ENCODE measurements at places on chromosomes 7 and 10.

GRCh38 chr10:4652111-4653010 lies 173.6 kb upstream of the AKR1E2 start:
- DNase-seq = no peak

- no peak for DNase-seq
Observed at GRCh38 chr10:28544058-28544457, 11.1 kb downstream of the WAC start.

DNA sequence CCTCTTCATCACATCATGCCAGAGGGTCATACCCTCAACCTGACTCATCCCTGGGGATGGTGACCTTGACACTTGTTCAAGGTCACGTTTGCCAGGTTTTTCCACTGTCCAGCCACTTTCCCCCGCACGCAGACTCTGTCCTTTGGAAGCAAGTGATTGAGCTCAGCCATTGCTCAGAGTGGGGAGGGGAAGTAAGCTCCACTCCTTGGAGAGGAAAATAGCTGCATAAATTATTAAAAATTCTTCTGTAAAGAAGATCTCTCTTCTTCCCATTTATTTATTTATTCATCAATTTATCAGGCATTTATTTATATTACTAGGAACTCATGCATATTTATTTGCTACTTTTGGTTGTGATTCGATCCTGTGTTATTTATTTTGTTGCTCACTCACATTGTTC lies 88.0 kb downstream of the GLRX3 start:
- DNase-seq = no peak

DNA sequence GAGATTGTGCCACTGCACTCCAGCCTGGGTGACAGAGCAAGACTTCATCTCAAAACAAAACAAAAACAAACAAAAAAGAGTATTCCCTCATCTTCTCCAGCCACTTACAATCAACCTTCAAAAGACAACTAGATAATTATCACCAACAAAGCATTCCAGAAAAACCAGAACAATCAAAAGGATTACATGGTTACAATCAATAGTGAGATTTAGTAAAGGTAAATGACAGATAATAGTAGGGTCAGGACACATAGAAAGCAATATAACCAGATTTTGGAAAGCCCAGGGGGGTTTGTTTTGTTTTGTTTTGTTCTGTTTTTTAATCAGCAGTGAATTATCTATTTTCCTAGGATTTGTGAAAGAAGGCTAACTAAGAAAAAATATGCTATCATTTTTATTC lies 91.0 kb upstream of the PTN start:
- no peak for DNase-seq

DNA sequence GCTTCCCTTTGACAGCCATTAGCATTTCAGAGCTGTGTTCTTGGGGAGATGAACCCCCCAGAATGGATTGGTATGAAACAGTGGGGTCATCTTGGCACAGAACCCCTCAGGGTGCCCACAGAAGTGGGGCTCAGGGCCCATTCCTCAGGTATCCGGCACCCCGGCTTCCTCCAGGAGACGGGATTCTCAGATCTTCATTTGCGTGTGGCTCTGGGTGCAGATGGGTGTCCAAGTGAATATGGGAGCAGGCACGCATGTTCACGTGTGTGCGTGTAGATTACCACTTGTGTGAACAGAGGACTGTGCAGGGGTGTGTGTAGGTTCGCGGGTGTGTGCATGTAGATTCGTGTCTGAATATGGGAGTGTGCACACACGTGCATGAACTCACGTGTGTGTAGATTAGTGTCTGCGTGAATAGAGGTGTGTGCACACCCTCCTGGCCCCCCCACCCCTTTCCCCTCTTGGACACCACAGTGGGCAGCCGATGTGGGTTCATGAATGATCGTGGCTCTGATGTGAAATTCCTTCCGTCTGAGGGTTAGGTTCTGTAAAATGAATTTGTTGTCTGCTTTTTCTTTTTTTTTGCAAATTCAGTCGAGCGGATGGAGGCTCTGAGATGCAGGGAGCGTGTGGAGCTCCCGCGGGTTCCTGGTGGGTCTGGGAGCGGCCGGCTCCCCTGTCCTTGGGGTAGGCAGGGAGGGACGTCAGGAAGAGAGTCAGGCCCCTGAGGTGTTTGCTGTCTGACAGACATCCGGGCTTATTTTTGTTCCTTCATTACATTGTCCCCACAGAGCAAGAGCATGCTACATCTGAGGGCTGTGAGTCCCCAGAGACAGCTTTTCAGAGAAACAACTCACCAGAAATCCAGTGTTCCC lies 7.4 kb downstream of the ELFN1 start:
- DNase-seq = no peak

GRCh38 chr10:96687317-96688012 lies 32.8 kb downstream of the PIK3AP1 start:
- DNase-seq = no peak

DNA sequence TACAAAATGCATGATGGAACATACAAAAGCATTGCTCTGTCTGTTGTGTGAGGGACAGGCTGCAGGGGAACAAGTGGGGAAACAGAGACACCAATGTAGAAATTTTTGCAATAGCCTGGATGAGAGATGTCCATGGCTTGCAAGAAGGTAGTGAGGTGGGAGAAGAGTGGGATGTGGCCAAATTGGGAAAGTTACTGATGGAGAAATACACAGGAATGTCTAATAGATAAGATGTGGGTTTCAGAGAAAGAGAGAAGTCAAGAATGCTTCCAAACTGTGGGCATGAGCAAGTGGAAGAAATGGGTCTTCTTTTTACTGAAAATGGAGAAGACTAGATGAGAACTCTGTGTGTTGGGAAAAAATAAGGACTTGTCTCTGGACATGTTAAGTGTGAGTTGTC lies 592.7 kb downstream of the TNS3 start:
- no peak for DNase-seq

- no peak for DNase-seq
Observed at GRCh38 chr10:129532838-129533237, 65.8 kb downstream of the MGMT start.

GRCh38 chr10:15262036-15262713 lies 93.7 kb upstream of the NMT2 start:
- no peak for DNase-seq

GRCh38 chr10:69179089-69179742 lies 818 bp upstream of the SUPV3L1 start:
- DNase-seq = no peak

- no peak for DNase-seq
Observed at GRCh38 chr10:124649214-124649613, 95.0 kb downstream of the FAM53B start.

DNA sequence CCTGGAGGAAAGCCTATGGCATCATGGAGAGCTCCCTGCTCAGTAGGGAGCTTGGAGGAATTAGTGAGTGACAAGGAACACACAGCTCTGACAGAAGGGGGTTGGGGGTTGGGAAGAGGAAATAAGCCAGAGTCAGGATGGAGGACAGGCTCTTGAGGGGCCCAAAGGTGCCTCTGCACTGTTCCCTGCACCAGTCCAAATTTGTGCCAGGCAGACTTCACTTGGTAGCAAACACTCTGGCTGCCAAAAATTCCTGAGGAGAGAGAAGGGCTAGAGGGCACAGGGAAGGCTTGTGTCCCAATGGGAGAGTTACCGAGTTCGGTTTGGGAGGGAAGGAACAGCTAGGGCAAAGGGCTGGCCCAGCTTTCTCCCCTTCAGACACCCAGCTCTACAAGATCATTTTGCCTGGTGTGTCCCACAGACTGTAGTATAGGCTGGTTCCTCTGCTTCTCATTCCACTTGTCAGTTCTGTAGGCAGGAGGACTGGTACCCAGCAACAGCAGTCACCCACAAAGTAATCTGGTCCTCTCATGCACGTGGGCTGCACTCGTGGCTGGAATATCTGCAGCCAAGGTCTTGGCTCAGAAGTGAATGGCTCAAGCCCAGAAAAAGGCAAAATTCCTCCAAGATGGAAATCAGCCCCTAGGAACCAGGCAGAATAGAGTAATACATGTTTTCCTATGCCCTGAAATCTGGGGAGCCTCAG lies 8.0 kb upstream of the KCNIP2 start:
- DNase-seq = no peak

GRCh38 chr7:27616914-27617548 lies 45.7 kb downstream of the HIBADH start:
- no peak for DNase-seq

DNA sequence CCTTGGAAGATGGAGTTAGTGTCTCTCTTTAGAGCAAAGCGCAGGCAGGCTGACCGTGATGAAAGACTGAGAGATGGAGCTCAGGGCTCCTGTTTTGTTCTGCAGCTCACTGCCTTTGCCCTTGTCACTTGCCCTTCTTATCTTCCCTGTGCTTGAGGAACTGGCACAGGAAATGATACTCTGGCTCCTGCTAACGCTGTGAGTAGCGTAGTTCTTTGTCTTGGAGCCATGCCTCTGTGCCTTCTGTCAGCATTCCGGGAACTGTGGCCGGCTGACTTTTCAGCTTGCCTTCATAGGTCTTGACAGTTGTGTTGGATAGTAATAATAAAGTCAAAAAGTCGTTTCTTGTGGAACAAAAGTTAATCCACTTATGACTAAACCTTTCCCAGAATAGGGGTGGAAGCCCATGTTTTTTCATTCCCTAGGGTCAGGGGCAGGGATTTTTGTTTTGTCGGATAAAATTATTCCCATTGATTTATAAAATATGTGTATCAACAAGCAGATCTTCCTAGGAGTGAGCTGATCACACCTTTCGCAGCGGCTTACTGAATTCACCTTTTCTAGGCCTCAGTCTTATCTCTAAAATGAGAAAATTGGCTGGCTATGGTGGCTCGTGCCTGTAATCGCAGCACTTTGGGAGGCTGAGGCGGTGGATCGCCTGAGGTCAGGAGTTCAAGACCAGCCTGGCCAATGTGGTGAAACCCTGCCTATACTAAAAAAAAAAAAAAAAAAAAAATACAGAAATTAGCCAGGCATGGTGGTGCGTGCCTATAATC lies 16.6 kb upstream of the TMEM236 start:
- DNase-seq = no peak

- DNase-seq = no peak
Observed at GRCh38 chr10:3331690-3332230, 159.2 kb upstream of the PITRM1 start.

GRCh38 chr7:66768865-66769832 lies 28.6 kb downstream of the RABGEF1 start:
- no peak for DNase-seq

DNA sequence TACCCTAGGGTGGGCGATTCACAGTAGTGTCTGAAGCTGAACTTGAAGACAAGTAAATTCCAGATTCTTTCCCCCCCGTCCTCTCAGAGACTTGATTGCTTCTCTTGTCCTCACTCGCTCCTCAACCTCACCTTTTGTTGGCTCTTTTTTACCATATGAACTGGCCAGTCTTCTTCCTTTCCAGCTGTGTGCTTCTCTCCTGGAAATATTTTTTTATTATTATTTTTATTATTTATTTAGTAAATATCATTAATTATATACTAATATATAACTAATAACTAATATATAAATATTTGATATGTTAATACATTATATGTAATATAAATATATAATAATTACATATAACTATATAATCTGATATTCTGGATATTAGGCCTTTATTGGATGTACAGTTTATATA lies 484.3 kb downstream of the GALNT17 start:
- DNase-seq = no peak

GRCh38 chr7:121447911-121448300 lies 51.8 kb upstream of the FAM3C start:
- no peak for DNase-seq

- DNase-seq = no peak
Observed at GRCh38 chr7:155807789-155808548, 4.3 kb downstream of the SHH start.

DNA sequence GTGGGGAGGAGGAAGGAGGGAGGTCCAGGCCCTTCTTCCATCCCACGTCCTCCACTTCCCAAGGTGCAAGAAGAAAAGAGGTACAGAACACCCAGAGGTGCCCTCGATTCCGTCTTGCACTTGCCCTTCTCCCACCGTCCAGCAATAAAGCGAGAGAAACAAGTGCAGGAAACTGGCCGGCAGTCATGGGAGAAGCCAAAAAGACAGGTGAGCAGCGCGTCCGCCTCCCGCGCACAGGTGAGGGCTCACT lies 1.3 kb downstream of the C10orf95 start:
- DNase-seq = no peak

GRCh38 chr10:125982260-125982948 lies 86.0 kb downstream of the FANK1 start:
- DNase-seq = no peak

DNA sequence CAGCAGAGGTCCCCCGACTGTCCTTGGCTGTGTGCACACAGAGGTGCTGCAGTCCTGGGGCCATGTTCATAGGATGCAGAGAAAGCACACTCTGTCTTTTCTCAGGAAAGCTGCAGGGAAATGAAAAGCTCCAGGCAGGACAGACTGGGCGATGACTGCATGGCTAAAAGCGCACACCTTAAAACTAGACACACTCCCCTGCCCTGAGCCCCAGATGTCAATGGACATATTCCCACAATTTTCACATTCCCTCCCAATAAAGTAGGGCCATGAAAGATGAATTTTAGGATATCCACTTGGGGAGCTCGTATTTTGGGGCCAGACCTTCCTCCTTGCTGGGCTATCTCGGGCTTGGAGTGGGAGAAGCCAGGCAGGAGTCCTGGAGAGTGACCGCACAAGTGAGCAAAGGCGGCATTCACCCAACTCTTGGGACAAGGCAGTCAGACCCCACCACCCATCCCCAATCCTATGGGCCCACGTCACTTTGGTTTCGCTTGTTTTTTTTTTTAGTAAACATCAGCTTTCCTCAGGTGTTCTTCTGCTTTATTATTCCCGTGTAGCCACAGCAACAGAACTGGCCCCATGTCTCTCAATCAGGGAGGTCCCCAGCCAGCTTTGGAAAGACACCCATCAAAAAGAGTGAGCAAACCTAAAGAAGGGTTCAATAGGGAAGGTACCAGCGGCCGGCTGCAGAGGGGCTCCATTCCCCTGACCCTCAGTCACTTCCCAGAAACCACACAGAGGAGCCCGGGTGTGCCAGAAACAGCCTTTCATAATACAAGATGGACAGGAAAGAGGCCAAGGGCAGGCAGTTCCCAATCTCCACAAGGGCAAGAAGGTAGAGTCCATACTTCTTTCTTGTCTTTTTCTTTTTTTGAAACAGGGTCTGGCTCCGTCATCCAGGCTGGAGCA lies 12.7 kb downstream of the GPRIN2 start:
- DNase-seq = no peak

DNA sequence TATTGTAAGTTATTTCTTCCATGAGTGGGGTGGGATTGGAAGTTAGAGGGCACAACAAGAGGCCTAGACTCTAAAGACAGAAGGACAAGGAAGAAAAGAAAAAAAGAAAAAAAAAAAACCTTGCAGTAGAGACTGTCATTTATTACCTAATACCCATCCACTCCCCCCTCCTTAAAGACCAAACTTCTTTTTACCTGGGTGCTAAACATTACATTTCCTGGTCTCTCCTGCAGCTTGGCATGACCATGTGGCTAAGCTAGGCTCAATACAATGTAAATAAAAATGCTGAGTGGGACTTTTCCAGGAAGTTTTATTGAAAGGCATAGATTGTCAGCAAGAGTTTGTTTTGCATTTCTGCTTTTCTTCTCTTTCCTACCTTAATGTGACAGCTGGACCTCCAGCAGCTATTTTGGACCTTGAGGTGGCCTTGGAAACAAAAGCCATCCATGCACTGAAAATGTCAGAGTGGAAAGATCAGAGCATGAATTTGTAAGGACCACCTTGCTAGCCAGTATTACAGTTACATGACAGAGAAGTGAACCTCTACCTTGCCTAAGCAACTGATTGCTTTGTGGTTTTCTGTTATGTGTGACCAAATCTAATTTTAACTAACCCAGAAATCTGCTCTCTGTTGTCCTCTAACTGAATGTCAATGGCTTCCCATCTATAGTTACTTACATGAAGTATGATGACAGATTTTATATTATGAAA lies 81.3 kb upstream of the SFMBT2 start:
- DNase-seq = no peak
